ENCODE measurements at places on chromosomes 16 and 17. TPM values are rescaled to one million over a fixed set of nuclear protein-coding genes. Genes with fewer than 3 reads are reported as not detected.

GRCh38 chr17:1936766-1937165, 88.4 kb downstream of the RTN4RL1 start:
- DNase-seq = no peak

- no peak for DNase-seq
Measured at GRCh38 chr16:12541672-12542071, 262.0 kb downstream of the CPPED1 start.

DNA sequence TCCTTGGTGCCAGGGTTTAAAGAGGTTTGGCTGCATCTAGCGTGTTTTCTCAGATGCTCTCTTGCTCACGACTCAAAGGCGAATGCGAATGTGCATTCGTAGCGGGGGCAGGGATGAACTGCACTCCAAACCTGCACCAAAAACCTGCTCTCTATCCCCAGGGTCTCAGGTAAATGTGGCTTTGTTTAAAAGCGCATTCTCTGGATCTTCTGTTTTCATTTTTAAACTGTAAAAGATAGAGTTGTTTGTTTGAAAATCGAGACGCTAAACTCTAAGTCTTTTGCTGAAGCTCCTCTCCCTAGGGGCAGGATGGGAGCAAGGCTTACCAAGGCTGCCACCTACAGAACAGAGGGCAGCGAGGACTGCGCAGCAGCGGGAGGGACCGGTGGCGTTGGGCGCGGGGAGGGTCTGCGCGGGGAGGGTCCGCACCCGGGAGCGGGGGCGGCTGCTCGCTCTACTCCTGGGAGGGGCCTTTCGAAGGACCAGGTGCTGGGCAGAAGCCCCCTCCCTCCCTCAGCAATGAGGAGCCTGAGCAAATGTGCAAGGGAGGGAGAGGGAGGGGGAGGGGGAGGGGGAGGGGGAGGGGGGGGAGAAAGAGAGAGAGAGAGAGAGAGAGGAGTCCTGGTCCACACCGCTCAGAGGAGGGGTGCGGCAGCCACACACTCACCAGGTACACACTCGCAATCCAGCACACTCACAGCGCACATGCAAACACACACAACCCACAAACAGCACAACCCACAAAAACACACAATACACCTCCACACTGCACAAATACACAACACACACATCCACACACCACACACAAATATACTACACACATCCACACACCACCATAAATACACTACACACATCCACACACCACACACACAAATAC, 142.8 kb downstream of the GRIN2A start:
- DNase-seq = no peak

GRCh38 chr17:77779711-77780539, 178.6 kb upstream of the TNRC6C start:
- DNase-seq = peak; percentile 41

GRCh38 chr16:29961127-29961478, 776 bp upstream of the TMEM219 start:
- no peak for DNase-seq

- no peak for DNase-seq
Measured at GRCh38 chr16:47309581-47310312, 151.1 kb downstream of the ITFG1 start.

The TNP2 gene
- not detected for total RNA-seq

The CCDC40 gene
- total RNA-seq = 7.7 TPM

The RPS6KB1 gene
- total RNA-seq = 20.3 TPM
